ENCODE measurements at places on chromosomes 5 and 9.

- no peak for DNase-seq
Measured at GRCh38 chr9:135489188-135489906, 9.8 kb downstream of the PPP1R26 start.

DNA sequence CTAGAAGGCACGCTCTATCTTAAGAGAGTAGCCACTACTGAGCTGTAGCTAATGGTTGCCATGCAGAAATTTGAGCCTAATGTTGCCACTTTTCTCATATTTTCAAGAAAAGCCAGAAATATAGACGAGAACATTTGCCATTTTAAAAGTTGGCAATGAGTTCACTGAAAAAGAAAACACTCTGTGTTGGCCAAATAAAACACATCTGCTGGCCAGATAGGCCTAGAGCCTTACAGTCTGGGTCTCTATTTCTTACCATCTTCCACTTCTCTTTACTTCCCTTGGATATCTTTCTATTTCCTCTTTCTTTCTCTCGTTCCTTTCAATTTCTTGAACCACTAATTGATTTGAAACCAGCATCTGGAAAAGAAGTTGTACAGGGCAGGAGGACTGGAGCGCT is 36.6 kb upstream of the VCAN start:
- no peak for DNase-seq

DNA sequence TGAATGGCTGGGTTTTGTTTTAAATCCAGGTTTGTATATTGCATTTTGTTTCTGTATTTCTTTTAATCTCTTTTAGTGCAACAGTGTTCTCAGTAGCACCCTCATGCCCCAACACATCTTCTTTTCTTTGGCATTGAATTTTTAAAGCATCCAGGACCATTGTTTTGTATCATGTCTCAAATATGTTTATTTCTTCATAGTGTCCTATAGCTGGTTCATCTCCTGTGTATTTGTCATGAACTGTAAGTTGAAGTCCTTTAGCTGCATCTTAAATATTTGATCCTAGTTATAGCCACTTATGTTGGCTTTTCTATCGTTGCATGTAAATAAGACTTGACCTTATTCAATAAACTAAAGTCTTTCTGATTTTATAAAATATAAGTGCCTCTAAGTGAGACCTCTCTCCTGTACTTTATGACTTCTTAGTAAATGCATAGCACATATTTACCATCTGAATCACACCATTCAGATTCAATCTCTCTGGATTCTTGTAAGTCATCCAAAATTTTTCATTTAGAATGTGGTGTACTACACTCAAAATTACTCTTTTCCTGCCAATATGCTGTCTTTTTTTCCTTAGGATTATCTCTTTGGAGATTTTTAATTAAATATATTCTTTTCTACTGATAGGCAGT is 21.0 kb upstream of the ERCC6L2 start:
- no peak for DNase-seq

GRCh38 chr5:68139611-68140441 is 75.7 kb upstream of the PIK3R1 start:
- no peak for DNase-seq

DNA sequence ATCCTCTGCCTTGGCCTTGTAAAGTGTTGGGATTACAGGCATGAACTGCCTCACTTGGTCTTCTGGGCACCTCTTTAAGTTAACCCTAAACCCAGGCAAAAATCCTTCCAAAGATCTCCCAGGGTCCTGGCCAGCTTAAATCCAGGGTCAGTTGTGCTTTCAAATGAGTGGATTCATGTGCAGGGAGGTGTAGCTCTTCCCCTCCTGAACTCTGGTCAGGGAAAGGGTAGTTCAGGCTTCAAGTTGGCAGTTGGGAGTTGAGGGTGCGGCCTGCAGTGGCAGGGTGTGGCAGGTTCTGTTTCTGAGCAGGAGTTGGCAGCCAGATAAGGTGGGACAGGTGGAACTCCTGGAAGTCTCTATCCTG is 3.6 kb downstream of the HNRNPAB start:
- DNase-seq: no peak

GRCh38 chr5:9604416-9604815 is 25.7 kb downstream of the TAS2R1 start:
- no peak for DNase-seq

GRCh38 chr5:131756942-131757341 is 39.9 kb downstream of the FNIP1 start:
- no peak for DNase-seq

- no peak for DNase-seq
Measured at GRCh38 chr9:113913426-113914195, 37.5 kb downstream of the ZNF618 start.

- peak; percentile 43 for DNase-seq
Measured at GRCh38 chr9:128420651-128421481, at the start of gene CERCAM. TSS of gene CERCAM (plus strand) at chr9:128420857. CDS start at chr9:128420878, 21 bp downstream.

DNA sequence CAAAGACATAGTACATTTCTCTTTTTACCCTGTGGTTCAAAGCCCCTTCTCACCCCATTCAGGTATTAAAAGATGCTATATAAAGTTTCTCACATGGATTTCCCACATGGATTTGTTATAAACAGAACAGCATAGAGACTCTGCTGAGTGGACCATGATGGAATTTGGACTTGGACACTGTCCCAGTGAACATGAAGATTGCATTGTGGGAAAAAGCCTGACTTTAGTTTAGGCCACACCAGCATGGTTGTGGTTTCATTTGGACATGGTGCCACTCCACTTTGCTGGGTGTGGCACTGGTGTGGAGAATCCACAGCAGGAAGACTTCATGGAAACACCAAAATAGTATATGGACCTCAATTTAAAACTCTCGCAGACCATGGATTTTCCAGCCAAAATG is 124.6 kb downstream of the ARHGAP26 start:
- no peak for DNase-seq

DNA sequence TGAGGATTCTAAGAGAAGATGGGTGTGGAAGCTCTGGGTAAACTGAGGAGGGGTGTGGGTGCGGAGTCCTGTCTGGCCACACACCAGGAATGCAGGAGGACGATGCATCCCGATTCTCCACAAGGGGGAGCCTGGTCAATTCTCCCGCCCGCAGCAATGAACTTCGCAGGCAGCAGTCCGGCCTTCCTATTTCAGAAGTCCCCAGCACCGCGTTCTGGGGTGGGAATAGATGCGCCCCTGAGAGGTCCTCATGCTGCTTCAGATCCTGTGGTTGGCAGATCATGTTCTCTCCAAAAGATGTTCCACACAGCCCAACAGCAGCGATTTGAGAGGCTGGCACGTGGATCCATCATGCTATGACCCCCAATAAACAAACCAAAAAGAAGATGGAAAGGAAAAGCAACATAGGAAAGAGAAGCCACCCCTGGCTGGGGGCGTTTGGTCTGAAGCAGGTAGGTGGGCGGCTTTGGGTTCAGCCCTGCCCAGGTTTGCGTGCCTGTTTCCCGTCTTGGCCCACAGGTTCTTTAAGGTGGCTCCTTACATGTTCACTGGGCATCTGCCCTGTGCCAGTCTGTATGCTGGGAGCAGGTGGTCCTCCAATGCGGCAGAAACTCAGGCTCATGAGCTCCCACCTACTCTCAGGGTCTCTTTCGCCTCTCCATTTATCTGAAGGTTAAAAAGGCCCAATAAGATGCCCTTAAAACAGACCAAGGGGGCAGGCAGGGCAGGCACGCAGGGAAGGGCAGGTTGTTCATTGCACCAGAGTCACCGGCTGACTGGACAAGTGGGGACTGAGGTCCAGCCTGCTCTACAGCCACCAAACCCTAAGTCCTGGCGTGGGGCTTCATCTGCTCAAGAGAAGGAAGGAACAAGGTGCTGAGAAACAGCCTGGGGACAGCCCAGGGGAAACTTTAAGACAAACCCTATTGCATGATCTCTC is 171.6 kb downstream of the PAX5 start:
- no peak for DNase-seq

- DNase-seq: no peak
Measured at GRCh38 chr9:73596321-73596720, 444.7 kb downstream of the ANXA1 start.

DNA sequence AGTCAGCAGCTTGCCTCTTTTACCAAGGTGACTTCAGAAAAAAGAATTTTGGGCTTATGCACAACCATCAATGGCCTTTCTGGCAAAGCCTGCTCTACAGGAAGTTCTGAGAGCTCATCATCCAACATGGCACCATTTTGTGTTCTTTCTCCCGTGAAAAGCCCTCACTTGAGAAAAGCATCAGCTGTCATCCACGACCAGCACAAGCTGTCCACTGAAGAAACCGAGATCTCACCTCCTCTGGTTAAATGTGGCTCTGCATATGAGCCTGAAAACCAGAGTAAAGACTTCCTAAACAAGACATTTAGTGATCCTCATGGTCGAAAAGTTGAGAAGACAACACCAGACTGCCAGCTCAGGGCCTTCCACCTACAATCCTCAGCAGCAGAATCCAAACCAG is 111.2 kb downstream of the SNCAIP start:
- DNase-seq: no peak

- peak; percentile 20 for DNase-seq
Measured at GRCh38 chr5:33850100-33850594, 41.6 kb downstream of the ADAMTS12 start.

- DNase-seq: no peak
Measured at GRCh38 chr5:82384034-82384750, 106.0 kb upstream of the RPS23 start.

- DNase-seq: no peak
Measured at GRCh38 chr5:91386120-91386519, 3.0 kb upstream of the ARRDC3 start.

DNA sequence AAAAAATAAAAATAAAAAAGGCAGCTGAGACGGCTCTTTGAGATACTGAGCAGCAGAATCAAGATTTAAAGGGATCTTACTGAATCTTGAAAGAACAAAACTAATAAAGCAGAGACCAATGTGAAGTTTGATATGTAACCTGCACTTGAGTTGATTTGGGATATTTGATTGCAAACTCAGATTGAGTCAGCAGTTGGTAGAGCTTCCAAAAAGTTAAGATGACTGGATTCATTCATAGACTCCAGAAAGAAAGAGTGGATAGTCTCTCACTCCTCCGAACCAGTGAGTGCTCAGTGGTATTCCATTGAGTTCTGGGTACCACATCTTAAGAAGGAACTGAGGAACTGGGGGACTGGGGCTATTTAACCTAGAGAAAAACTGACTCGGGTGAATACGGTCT is 52.7 kb upstream of the TESK1 start:
- no peak for DNase-seq

- DNase-seq: no peak
Measured at GRCh38 chr9:137114220-137114612, 317 bp downstream of the DPP7 start.

DNA sequence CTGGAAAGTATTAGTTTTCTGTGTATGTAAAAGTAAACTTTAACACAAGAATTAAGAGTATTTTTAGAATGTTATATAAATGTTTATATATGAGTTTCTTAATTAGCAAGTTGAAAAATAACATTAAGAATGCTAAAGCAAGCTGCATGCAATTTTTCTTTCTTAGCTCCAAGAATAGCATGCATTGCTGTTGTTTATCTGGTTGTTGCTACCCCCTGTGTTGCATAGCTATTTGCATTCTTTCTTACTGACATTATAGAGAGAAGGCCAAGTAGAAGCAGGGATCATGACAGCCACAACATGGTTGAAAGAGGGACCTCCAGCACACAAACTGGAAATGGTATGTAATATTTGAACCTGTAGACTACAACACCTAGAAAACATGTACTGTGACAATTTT is 94.8 kb downstream of the ERCC6L2 start:
- DNase-seq: no peak

GRCh38 chr9:124214596-124215367 is 43.0 kb upstream of the NEK6 start:
- DNase-seq: no peak

DNA sequence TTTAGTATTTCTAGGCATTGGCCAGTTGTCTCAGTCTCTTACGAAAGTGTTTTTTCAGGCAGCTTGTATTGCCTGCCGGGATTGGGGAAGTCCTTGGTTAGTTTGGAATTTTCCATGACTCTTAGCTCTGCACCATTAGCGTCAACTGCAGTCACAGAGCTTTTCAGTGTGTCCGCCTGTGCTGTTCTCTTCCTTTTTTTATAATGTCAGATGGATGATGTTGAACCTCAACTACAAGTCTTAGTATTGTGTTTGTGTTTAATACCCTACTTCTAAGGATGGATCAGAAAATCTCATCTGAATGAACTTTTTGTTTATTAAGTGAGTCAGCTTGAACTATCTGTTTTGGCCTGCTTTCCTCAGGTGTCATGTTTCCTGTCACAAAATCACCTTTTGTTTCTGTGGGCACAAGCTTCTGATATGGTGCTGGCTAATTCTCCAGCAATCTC is 33.1 kb downstream of the ATP6V0E1 start:
- DNase-seq: no peak

- DNase-seq: no peak
Measured at GRCh38 chr9:33080534-33080933, 4.1 kb upstream of the SMU1 start.

DNA sequence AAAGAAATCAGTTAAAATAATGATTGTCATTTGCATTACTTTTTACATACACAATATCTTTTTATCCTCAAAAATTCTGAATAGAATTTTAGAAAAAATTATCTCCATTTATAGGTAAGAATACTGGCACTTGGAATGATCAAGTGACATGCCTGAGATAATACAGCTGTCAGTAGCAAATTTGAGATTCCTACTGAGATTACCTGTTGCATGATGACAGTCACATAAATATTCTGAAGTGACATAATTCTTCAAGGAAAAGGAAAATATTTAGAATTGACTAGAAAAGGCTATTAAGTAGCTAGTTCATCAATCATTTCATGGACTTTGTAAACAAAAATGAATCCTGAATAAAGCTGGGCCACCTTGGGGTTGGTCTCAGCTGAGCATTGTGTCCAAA is 15.2 kb upstream of the ENC1 start:
- DNase-seq: no peak

- DNase-seq: no peak
Measured at GRCh38 chr5:124178050-124178449, 568.4 kb downstream of the ZNF608 start.

- no peak for DNase-seq
Measured at GRCh38 chr5:111488353-111488752, 24.0 kb downstream of the STARD4 start.

DNA sequence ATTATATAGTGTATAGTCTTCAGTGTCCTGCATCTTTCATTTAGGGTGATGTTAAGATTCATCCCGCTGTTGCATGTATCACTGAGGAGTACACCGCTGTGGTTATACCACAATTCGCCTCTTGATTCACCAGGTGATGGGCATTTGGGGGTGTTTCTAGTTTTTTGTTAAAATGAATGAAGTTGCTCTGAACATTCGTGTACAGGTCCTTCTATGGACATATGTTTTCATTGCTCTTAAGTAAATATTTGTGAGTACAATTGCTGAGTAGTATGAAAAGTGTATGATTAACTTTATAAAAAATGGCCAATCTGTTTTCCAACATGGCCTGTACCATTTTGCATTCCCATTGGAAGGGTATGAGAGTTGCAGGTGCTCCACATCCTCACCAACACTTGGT is 61.7 kb downstream of the PLAC8L1 start:
- DNase-seq: no peak

- no peak for DNase-seq
Measured at GRCh38 chr9:134061688-134062371, 6.0 kb downstream of the BRD3 start.
